Panc1 (cell line): ENCODE measurements at places on chromosomes 13 and 19.

GRCh38 chr13:67278235-67278634 is 48.1 kb upstream of the PCDH9 start:
- no peak for DNase-seq

DNA sequence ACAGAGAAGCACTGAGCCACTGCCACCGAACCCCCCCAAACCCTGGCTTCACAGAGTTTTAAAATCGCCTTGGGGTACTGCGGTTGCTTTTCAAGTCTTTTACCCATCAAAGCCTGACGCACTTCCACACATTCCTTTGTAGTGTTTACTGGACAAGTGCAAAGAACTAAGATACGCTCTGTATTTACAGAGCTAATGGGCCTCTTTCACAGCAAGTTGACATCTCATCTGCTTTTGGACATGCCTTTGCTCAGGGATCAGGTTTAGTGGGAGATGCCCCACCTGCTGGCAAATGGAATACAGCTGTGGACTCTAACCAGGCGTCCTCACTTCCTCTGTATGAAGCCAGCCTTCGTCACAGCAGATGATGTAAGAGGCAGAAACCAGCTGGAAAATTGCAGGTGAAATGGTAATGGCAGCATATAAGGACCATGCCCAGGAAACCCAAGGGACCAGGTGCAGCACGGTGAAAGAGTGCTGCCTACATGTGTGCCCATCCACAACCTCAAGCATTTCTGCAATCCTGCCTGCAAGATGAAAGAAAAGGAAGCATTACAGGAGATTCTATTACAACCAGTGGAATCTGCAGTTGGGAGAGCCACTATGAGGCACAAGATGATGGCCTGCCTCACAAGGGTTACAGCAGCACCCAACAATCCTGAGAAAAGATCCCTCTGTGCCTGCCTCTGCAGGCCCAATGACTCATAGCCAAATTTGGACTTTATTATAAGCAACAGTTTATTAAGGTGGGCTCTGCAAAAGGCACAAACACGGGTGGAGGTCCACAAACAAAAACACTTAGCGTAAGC is 34.7 kb downstream of the BRD4 start:
- DNase-seq = peak; percentile 38

- DNase-seq = no peak
These were observed 31.9 kb downstream of the INTS6 start for GRCh38 chr13:51420681-51421490.

DNA sequence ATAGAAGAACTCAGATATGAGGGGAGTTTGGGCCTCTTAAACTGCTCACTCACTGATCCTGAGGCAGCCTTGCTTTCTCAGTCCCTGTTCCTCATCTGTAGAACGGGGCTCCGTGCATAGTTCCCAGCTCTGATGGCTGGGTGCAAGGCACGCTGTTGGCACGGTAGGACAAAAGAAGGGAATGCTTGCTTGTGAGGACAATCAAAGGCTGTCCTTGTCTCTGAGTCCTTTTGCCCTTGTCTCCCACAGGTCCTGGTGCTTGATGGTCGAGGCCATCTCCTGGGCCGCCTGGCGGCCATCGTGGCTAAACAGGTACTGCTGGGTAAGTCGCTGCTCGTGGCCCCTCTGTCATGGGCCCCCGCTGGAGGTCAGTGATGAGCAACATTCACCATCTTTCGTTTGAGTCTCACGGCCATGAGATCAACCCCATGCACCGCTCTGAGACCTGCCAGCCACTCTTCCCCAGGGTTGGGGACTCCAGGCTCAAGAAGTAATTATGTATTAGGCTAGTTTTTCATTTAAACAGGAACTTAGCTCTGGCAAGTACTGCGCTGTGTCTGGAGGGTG is 2.3 kb downstream of the RPL13A start:
- no peak for DNase-seq
